ENCODE measurements at places on chromosomes 5 and 9.

GRCh38 chr9:4826417-4827166 lies 33.8 kb downstream of the RCL1 start:
- no peak for DNase-seq

GRCh38 chr5:154143211-154143641 lies 47.3 kb upstream of the GALNT10 start:
- no peak for DNase-seq

DNA sequence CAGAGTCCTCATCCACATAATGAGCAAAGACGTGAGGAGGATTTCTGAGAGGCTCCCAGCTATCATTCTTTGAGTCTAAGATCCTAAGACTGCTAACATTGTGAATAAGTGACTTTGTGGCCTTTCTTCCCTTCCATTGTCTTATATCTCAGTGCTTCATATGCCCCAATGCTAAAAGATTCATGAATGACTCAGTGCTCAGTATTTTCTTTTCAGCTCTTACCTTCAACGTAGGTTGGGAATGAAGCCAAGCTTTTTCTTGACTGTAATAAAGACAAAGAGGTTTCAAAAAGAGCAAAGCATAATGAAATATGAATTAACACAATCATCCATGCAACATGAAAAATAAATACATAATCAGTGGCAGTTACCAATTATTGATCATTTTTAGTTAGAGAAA lies 146.4 kb downstream of the ENTREP1 start:
- peak; percentile 10 for DNase-seq

DNA sequence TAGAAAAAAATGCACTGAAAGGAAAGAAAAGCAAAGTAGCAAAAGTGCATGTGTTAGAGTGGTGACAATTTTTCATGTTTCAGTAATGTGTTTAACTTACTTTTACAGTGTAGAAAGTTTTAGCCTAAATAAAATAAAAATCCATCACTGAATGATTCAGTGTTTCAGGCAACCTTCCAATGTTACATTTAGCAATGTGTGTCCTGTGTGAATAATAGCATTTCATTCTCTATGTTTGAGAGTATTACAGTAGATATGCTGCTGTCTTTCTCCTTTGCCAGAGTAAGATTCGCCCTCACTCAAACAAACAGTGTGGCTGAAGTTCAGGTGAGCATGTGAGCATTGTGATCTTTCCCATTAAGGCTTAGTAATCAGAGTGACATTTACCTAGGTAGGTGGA lies 171.1 kb downstream of the TARS1 start:
- DNase-seq: no peak

DNA sequence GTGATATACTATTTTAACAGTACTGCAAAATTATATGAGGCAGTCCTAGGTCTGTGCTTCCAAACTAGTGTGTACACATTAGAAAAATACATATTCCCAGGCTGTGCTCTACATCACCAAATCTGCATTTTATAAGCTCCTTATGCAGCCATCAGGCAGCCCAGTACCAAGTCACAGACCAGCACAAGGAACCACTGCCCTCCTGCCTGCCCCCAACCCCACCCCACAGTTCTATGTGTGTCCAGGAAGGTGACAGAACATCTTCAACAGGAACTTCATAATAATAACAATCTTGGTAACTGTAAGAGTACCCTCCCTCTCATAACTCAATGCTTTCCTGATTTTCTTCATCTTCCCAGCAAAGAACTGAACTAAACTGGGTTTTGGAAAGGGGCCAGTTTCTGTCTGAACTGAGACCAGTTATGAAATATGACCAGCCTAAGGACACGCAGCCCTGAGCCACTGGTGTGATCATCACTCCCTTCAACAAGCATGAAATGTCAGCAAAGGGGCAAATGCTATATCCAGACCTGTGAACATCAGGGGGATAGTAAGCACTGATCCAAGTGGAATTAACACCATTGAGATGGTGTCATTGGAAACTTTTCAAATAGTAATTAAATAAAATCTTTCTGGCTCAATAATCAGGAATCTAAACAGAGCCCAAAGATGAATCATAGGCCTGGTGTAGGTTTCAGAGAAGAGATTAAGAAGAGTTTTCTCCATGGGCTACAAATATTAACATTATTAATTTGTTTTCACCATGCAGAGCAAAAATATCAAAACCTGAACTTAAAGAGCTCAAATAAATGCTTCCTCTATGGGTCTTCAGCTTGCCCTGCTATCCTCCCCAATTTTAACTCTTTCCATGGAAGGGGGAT lies 82.1 kb downstream of the DPYSL3 start:
- DNase-seq: no peak

GRCh38 chr5:149405550-149406202 lies 26.6 kb upstream of the IL17B start:
- DNase-seq: no peak

DNA sequence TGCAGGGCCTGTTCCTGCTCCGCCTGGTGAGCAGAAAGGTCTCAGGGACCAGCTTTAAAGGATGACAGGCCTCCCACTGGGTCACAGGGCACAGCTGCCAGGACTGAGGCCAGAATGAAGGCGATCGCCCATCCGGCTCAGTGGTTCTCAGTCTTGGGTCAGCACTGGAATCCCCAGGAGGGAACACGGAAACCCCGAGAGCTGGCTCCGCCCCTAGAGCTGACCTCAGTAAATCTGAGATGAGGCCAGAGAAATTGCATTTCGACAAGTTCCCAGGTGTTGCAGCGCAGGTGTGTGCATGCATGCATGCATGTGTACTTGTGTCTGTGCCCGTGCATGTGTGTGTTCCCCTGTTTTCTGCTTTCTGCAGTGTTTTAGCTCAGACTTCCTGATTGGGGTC lies 47.2 kb upstream of the KCNMB1 start:
- DNase-seq: no peak
